Stimulated activated CD4-positive, alpha-beta T cell treated with anti-CD3 and anti-CD28 coated beads, Interleukin-1b, Interleukin-23, amount 100 ng/mL, for 48 hours (primary cell): ENCODE measurements at places on chromosomes 7 and 10.

DNA sequence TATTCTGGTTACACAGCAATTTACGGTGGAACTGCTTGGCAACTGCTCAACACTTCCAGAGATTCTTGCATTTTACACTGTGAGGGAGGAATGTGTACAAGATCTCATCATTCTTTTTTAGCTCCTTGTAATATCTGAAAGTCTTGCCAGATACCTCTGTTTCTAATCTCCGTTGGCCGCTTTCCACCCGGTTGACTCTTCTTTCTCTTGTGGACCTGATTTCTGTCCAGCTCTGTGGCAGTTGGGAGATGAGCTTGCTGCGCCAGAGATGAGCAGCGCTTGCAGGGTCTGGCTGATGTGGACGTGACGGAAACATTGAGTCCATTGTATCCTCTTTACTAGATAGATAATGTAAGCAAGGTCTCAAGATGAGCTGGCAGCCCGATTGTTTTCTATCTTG is 27.6 kb downstream of the SPAG6 start:
- DNase-seq: no peak

DNA sequence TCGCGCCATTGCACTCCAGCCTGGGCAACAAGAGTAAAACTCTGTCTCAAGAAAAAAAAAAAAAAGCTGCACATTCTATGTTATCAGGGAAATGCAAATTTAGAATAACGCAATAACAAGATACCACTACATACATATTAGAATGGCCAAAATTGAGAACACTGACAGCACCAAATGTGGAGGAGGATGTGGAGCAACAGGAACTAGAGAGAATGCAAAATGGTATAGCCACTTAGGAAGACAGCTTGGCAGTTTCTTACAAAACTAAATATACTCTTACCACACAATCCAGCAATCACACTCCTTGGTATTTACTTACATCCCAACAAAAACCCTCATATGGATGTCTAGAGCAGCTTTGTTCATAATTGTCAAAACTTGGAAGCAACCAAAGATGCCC is 76.8 kb downstream of the ALOX5 start:
- no peak for DNase-seq

DNA sequence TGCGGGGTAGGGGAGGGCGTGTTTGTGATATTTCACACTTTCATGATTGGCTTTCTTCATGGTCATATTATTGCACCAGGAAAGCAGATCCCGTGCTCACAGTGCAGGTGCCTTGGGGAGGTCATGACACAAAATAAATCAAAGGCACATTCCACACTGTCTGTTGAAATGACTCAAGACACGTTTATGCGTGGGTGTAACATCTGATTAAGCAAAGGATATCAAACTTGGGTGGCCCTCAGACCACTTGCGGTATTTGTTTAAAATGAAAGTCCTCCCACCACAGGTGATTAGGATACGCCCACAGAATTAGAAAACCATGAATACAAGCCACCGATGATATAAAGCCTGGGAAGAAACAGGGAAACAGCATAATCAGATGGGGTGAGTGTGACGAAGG is 51.1 kb downstream of the SVIL start:
- DNase-seq: no peak

- DNase-seq: no peak
These were observed 7.7 kb upstream of the GUSB start for GRCh38 chr7:65989694-65990080.

- no peak for DNase-seq
These were observed 64.4 kb downstream of the GRM3 start for GRCh38 chr7:86708031-86708680.

DNA sequence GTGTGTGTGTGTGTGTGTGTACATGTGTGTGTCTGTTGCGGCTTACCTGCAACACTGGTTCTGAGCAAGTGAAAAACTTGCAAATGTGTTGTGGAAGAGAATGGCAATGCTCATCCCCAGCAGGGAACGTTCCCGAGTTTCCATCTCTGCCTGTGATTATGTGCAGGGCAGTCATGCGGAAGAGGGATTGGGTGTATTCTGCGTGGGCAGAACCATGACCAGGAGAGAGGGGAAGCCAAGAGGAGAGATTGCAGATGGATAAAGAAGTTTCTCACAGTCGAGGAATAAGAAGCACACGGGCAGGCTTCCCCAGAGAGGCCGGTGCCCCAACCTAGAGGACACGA is 99.9 kb downstream of the CTBP2 start:
- no peak for DNase-seq

GRCh38 chr7:351681-352480 is 61.9 kb downstream of the FOXL3 start:
- DNase-seq: peak; percentile 44

GRCh38 chr10:114801411-114801813 is 20.2 kb upstream of the FHIP2A start:
- no peak for DNase-seq

- no peak for DNase-seq
These were observed 47.4 kb downstream of the GRB10 start for GRCh38 chr7:50735333-50735732.

DNA sequence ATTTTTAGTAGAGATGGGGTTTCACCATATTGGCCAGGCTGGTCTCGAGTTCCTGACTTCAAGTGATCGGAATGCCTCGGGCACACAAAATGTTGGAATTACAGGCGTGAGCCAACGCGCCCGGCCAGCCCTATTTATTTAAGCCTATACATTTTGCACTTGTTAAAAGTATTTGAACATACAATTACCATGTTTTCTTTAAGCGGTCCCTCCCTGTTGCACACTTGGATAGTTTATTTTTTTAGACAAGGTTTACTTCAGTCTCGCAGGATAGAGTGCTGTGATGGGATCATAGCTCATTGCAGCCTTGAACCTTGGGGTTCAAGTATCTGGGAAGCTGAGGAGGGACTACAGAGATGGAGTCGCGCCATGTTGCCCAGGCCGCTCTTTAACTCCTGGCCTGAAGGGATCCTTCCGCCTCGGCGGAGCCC is 35.7 kb upstream of the SRRM3 start:
- no peak for DNase-seq

DNA sequence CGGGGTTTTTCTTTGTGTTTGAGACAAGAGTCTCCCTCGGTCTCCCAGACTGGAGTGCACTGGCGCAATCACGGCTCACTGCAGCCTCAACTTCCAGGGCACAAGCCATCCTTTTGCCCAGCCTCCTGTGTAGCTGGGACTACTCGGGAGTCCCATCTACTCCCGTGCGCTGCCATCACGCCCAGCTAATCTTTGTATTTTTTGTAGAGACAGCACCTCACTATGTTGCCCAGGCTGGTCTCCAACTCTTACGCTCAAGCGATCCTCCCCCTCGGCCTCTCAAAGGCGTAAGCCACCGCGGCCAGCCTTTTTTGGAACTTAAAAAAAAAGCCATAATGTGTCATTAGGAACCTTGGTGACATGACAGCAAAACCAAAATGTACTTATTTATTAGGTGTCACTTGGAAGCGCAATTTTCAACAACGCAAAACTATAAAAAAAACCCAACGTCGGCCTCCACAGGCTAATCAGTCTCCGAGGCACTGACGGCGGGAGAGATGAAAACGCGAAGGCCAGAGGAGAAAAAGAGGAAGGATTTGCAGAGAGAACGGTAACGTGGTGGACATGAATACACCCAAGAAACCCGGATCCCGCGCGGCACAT is 911 bp upstream of the HNRNPH3 start:
- peak; percentile 16 for DNase-seq

DNA sequence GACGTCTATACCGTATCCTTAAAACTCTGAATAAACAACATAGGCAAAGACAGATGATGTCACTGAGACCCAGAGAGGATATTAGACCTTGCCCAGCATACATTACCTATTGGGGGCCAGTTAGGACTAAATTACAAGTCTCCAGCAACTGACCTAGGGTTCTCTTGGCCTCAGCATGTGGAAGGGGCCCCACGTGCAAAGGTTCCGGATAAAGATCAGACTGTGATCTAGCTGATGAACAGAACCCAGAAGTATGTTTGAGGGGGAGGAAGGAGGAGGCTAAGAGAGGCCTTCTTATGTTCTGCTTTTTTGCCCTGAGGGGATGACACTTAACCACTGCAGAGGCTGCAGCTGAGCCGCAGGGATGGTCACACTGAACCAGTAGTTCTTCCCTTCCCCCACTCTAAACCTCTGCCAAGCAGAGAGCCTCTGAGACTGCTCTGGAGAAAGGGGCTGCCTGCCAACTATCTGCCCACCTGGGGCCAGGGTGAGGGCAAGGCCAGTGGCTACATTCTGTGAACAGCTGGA is 24.0 kb upstream of the KMT2C start:
- DNase-seq: no peak

DNA sequence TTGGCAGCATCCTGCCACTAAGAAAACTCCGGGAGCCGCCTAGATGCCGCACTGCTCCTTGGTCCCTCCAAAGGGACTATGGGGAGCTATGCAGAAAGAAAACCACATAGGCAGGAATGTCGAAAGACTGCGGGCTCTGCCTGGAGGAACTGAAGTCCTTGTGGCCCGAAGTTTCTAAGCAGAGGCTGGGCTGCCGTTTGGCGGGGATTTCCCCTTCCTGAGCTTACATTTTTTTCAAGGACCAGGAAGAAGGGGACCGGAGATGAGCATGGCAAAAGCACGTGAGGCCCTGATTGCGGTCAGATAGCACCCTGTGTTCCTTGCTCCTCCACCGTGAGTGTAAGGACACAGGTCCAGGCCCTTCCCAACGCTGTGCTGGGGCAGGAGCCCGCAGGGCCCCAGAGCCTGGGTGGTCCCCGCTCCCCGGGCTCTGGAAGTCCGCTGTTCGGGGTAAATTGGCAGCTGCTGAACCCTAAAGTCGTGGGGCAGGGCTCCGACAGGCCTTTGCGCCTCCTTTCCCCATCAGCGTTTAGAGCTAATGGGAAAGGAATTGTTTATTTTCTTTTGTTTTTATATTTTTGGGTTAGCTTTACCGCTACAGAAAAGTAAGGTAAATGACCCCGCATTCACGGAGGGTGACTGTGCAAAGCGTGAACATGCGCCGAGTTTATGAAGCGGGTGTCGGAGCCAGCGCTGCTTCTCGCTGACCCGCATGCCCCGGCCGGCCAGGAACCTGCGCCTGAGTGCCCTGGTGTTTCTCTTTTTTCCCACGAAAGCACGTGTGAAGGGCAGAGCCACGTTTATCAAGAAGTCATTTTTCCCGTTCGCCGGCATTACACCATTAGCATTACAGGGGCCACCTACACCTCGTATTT is 356.5 kb upstream of the ZNF32 start:
- no peak for DNase-seq

DNA sequence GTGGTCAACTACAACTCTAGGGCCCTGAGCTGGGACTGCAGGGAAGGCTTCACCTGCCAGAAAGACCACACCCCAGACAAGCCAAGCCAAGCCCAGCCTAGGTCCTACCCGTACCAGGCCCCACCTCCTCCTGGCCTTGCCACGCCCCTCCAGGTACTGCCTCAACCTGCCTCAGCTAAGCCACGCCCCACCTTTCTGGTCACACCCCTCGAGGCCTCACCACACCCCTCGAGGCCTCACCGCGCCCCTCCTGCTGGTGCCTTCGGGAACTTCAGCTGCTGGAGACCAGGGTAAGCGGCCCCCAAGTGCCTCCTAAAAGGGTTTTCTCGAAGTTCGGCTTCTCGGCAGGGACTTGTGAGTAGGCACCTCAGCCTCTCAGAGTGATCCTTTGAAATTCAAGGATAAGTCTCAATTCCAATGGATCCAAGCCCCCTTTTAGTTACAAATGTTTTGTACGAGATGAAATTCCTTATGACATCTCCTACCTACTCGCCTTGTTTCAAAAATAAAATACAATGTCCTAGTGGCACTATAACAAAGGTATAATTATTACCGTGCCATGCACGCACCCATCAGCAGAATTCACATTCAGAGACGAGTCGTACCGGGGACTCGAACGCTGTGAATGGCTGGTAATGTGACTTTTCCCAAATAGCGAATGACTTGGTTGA is 171.2 kb downstream of the ARHGAP21 start:
- DNase-seq: peak; percentile 40

- no peak for DNase-seq
These were observed 42.1 kb upstream of the ANAPC16 start for GRCh38 chr10:72173619-72174296.

DNA sequence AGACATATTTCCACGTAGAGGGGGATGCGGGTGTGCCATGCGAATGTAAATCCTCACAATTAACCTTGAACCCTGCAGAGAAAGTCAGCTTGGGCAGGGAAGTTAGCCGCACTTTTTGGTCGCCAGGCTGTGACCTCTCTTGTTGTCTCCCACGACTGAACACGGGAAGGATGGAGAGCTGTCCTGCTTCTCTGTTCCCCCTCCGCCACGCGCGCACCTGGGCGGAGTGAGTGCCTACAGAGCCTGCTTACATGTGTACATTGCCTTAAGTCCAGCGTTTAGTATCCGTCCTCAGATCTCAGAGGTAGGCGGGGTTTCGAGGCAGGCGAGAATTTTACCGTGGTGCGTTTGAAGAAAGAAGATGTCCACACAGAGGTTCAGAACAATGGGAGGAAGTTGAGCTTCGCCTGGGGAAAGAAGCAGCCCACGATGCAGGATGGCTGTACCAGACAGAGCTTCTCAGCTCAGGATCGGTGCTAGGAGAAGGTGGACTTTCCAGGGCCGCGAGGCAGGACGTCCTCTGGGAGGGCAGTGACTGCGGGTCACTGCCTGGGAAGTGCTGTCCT is 482 bp upstream of the ERCC6 start:
- DNase-seq: no peak

- no peak for DNase-seq
These were observed 36.8 kb upstream of the HSPA12A start for GRCh38 chr10:116779076-116779687.

DNA sequence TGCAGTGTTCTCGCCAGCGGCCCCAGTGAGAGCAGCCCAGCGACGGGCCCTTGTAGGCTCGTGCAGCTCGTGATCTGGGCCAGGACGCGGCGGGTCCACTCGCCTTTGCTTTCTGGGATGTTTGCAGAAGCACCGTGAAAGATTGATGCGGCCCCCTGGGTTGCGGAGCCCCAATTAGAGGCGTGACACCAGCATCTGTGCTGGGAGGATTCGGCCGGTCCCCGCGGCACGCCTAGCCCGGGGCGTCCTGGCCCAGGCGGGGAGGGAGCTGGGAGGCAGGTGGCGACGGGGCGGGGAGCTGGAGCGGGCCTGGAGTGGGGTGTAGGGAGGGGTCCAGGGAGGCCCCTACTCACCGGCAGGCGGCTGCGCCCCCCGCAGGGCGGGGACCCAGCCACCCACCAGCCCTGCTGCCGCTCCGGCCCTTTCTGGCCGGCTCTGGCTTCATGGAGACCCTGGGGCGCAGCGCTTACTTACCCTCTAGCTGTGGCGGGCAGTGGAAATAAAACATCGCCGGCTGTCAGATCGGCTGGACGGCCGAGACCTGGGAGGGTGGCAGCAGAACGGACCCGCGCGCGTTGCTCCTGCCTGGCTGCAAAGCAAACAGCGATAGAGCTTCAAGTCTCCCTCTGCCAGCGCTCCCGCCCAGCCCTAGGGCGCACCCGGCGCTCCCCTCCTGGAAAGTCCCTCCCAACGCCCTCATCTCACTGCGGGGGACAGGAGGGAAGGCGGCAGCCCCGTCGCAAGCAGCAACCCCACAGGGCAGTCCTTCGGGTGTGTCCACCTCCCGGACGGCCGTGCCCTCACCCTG is 752 bp downstream of the DRGX start:
- no peak for DNase-seq

DNA sequence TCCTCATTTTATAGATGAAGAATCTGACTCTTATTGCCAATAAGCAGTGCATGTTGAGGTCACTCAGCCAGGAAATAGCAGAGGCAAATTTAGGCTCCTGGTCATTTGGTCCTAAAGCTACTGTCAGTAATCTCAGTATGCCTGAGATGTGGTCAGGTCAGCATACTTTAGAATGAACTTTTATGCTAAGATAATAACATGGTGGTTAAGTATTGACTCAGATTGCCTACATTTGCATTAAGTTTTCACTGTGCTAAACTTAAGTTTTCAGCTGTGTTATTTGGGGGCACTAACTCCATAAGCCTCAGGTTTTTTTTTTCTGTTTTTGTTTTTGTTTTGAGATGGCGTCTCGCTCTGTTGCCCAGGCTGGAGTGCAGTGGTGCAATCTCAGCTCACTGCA is 35.9 kb upstream of the CCSER2 start:
- no peak for DNase-seq
